ENCODE measurements at places on chromosomes 4 and X.

GRCh38 chrX:30812326-30812725 is 76.7 kb downstream of the TAB3 start:
- no peak for DNase-seq

DNA sequence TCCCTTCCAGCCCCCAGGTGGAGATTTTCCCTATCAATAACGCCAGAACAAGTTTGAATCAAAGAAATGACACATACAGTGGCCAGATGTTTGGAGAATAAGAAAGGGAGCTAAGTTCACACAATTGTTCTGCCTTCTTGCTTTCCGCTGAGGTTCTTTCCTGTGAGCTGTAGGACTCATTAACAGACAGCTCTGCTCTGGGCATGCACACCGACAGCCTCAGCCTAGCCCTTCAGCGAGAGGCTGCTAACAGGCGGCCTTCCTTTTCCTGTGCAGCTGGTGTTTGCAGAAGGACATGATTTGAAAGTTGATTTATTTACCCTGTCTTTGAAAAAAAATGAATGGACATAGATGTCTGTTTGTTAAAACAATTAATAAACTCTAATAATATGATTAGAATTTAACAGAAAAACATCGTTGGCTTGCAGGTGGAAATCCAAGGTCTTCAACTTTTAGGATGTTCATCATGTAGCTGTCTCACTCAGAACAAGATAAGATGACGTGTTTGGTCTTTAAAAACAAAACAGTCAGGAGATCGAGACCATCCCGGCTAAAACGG is 183.3 kb downstream of the KDR start:
- peak; percentile 34 for DNase-seq

- DNase-seq: no peak
Observed at GRCh38 chr4:109978704-109979454, 66.2 kb downstream of the EGF start.

GRCh38 chrX:10014462-10015354 is 47.5 kb downstream of the CLDN34 start:
- DNase-seq: peak; percentile 75

- no peak for DNase-seq
Observed at GRCh38 chr4:61128682-61129081, 71.4 kb upstream of the ADGRL3 start.

- no peak for DNase-seq
Observed at GRCh38 chr4:127545271-127545670, 87.5 kb upstream of the INTU start.

DNA sequence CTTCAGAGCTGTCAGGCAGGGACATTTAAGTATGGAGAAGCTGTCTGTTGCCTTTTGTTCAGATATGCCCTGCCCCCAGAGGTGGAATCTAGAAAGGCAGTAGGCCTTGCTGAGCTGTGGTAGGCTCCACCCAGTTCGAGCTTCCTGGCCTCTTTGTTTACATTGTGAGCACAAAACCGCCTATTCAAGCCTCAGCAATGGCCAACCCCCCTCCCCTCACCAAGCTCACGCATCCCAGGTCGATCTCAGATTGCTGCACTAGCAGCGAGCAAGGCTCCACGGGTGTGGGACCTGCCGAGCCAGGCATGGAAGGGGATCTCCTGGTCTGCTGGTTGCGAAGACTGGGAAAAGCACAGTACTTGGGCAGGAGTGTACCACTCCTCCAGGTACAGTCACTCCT is 59.3 kb downstream of the ZNF674 start:
- DNase-seq: no peak

DNA sequence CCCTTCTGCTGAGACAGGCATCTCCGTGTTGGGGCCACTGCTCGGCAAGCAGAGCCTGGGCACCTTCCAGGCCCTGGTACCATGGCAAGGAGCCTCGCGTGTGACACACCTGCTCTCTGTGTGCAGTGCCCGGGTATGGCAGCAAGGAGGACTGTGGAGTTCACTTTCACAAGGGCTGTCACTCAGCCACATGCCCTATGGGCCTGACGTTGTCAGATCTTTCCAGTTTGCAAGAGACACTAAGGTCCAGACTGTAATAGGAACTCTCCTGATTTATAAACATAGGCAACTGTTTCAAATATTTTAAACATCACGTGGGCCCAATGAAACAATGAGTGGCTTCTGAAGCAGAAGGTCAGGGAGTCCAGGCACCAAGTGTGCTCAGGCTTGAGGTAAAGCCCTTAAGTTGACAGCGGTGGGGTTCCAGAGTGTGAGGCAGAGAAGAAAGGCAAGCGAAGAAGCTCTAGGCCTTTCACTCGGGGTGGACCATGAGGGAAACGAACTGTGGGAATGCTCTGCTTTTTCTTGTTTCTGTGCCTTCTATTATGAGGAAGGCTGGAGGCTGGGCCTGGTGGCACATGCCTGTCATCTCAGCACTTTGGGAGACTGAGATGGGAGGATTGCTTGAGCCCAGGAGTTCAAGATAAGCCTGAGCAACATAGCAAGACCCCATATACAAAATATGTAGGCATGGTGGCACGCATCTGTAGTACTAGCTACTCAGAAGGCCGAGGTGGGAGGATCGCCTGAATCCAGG is 108.6 kb upstream of the TRIM2 start:
- DNase-seq: no peak

- DNase-seq: no peak
Observed at GRCh38 chr4:53598901-53599300, 7.6 kb upstream of the LNX1 start.

DNA sequence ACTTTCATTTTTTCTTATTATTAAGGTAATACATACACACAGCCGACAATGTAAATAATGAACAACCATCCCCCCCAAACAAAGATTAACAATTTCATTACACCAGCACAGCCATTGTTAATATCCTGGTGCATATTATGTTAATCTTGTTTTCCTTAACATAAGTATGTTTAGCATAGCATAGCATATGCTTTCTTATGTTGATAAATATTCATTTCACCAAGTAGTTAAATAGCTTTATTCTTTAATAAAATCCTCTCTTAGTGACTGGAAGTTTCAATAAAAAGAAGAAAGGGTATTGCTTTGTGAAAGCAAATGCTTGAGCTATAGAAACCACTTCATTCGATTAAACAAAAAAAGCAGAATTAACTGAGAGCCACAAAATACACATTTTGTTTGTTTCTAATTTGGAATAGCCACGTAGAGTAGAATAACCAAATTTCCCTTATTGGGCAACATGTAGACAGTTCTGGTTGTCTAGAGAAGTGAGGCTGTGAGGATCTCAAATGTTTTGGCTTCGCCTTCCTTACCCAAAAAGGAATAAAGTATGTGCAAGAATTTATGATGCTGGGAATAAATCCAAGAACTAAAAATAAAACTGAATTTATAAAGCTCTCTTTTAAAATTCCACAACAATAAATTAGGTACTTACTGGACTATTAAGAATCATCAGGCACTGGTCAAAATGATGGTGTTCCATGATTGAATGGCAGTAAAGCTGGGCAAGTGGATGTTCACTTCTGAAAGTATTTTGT is 118.0 kb downstream of the PDE5A start:
- DNase-seq: no peak

- DNase-seq: peak; percentile 19
Observed at GRCh38 chrX:124736553-124737270, 390.3 kb downstream of the SH2D1A start.

DNA sequence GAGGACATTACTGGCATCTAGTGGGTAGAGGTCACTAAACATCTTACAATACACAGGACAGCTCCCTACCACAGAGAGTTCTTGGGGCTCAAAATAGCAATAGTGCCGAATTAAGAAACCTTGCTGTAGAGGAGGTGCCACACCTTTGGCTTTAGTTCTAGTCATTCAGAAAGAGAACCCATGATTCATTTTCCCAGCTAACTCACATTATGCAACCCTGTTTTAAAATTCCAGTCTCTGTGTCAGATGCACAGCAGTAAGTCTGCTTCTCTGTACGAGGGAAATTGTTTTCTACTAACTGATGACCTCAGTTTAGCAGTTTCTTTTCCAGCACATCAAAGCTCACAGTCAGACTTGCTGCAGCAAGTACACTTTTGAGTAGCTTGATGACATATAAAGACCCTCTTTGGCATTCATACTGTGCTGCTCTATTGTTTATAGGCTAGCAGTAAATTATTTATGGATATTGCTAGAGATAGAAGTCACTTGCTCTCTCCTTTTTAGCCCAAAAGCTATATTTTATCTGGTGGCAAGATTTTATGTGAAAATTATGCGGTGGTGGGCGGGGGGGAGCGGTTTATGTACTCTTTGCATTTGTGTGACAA is 487.8 kb upstream of the MAGEB18 start:
- DNase-seq: no peak

DNA sequence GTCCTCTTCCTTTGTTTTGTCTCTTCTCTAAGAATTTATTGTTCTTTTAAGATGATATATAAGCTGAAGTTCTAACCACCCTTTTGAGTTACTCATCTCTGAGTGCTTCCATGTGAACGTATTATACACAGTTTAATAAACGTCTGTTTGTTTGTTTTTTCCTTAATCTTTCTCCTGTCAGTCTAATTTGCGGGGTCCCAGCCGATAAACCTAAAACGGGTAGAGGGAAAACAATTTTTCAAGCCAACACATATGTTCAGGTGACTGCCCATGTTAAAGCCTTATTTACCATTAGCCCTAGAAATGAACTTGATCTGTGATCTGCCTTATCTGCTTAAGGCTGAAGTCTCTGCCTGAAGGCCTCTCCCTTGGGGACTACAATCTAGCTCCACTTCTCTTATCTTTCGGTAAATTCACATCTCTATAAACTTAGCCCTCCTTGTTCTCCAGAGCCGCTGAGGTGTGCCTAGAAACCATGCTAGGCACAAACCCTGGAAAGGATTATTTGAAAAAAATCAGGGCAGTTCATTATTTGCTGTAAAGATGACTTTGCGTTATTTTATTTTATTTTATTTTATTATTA is 158.8 kb downstream of the CAMK2D start:
- DNase-seq: no peak

- no peak for DNase-seq
Observed at GRCh38 chr4:102715057-102715456, 45.7 kb downstream of the MANBA start.

- DNase-seq: peak; percentile 3
Observed at GRCh38 chrX:58025979-58026378, 115.7 kb upstream of the ZXDA start.
